Cardiac atrium fibroblast (primary cell): ENCODE measurements at places on chromosomes 5 and 9. TPM values are rescaled to one million over a fixed set of nuclear protein-coding genes. Genes with fewer than 3 reads are reported as not detected.

Gene PPIP5K2
- 20.8 and 23.5 TPM in 2 replicates for total RNA-seq

Gene PCDHB15
- total RNA-seq = 1.8 TPM in 2 replicates

Gene ENTPD2
- total RNA-seq = not detected in 2 replicates

Gene SH3TC2
- 4.9 and 7.4 TPM in 2 replicates for total RNA-seq

Gene PRR16
- 11.9 and 14.1 TPM in 2 replicates for total RNA-seq

Gene PCDHGA3
- 2.0 and 2.9 TPM in 2 replicates for total RNA-seq

Gene ESM1
- 1.8 and 16.4 TPM in 2 replicates for total RNA-seq

Gene LURAP1L
- 7.6 and 16.2 TPM in 2 replicates for total RNA-seq

Gene ELOVL7
- 0.16 TPM in 1 of 2 replicates, not detected in the other for total RNA-seq

Gene SLC25A2
- total RNA-seq = not detected in 2 replicates

Gene TSC1
- 21.5 and 26.4 TPM in 2 replicates for total RNA-seq

Gene CDC20B
- not detected in 2 replicates for total RNA-seq

Gene ZDHHC11
- total RNA-seq = 0.54 and 0.81 TPM in 2 replicates

Gene KIF24
- total RNA-seq = 0.54 and 2.8 TPM in 2 replicates
